Non-pigmented ciliary epithelial cell (primary cell): ENCODE measurements at places on chromosomes 12 and 14.
A peak's percentile ranks its signal among the peaks of the same experiment; 100 is the strongest.

DNA sequence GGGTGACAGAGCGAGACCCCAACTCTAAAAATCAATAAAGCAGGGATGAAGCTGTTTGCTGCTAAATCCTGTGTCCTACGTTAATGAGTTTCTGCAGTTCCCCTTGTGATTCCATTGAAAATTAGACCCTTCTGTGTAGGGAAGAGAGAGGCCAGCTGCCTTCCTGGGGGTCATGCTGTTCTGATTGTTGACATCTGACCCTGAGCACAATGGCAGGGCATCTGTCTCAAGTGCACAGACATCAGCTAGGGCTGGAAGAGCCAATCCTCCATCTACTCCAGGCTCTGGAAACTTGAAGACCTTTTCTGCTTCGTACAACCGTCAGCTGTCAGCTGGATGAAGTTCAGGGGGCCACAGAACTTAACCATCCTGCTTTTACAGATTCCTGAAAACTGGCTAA is 10.1 kb downstream of the FBXL14 start:
- DNase-seq, result no peak

- no peak for DNase-seq
Observed at GRCh38 chr12:94418517-94418916, 41.1 kb downstream of the CEP83 start.

GRCh38 chr12:43776498-43776897 is 17.7 kb downstream of the IRAK4 start:
- no peak for DNase-seq

DNA sequence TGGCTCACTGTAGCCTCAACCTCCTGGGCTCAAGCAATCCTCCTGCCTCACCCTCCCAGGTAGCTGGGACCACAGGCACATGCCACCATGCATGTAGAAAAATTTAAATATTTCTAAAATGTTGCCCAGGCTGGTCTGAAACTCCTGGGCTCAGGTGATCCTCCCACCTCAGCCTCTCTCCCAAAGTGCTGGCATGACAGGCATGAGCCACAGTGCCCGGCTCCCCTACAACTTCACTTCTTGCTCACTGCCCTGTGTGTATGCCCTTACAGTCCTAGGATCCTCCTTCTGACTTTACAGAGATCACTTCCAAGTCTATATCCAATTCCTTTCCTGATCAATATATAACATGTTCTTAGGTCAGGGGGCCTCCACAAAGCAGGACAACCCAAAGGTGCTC is 23.8 kb upstream of the CREBL2 start:
- no peak for DNase-seq

DNA sequence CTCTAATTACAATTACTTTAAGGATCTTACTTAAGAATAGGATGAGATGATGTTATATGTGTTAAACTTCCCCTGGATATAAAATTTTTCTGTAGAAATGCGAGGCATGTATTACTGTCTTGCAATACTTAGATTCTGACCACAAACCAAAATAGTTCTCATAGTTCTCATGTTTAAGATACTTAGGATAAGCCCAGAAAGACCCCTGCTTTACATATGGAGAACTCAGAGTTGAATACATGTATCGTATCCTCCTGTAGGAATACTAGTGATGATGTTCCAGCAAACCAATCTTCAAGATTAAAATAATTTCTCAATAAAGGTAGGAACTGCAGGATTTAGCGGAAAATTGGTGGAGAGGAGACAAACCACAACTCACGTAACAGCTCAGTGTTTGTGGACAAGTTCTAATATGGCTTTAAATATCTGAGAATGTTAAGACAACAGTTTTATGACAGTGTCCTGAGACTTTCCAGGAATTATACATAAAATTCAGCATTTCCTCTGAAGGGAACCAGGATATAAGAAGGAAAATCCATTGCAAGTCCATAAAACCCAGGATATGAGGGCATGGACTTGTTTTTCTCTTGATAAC is 114.7 kb upstream of the CRY1 start:
- DNase-seq, result no peak

DNA sequence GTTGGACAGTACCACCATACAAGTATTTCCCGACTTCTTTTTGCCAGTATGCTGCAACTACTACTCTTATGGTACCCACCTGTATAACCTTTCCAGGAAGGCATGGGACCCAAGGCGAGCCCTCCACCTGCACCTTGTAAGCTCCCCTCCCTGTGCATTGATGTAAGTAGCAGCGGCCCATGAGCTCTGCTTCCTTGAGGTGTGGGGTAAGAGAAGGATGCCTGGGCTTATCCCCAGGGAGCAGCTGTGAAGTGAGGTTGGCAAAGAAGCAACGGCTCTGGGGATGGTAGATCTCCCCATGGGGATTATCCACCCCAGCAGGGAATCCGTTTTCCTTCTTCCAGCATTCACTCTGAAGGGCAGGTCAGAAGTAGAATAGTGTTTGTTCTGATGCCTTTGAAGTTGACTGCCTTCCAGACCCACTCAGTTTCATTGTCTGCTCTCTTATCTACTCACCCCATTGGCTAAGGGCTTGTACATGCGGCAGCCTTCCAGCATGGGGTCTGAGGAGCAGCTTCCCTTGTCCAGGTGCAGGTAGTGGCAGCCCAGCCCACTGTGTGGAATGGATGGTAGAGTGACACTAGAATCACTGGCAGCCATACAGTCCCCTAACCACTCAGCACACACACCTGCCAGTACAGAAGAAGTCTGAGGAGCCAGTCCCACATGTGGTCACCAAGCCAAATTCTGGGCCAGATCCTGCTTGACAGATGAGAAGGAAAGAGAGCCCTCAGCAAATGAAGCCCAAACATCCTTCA is 3.4 kb downstream of the CIROP start:
- no peak for DNase-seq

GRCh38 chr14:37587881-37588666 is 7.0 kb downstream of the FOXA1 start:
- DNase-seq, result no peak

GRCh38 chr12:5371631-5372030 is 60.3 kb upstream of the NTF3 start:
- DNase-seq, result no peak

DNA sequence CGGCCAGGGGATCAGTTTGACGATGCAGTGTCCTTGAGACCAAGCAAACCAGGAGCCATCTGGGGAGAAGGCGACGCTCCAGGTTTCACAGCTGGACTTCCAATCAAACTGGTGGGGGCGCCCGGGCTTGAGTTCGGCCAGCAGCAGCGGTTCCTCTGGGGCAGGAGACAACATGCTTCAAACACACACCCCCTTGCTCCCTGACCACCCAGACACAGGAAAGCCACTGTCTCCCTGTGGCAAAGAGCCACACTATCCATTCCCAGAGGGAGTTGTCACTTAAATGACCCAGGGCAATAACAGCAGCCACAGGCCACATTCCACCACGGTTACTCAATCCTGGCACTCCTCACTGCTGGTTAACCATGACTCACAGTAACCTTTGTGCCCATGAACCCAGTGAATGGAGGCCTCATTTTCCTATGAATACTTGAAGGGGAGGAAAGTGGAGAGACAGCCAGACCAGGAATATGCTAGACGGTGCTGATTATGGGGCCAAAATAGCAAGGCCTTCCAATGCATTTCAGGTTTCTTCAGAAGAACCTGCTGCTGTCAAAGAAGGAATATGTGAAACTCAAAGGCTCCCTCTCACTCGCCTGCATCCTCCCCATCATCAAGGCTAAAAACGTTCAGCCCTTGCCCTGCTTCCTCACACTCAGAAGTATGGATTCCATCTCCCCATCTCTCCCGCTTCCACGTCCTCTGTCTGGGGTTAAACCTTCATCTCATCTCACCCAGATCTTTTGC is 8.5 kb downstream of the WSB2 start:
- peak; percentile 82 for DNase-seq

DNA sequence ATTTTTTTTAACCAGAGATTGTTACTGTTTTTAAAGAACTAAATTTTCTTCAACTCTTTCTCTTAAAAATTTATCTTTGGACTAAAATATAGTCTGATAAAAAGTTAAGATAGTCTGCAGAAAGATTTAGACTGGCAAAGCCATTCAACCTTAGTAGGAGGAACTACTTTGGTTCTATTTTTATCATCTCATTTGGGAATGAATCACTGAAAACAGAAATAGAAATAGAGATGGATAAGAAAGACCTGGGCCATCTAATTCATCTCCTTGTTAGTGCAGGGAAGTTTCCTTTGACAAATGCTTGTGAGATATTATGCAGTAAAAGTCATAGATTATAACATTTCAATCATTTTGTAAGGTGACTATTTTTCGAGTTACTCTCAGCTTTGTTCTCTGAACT is 263.2 kb upstream of the NPAS3 start:
- DNase-seq, result no peak

- DNase-seq, result no peak
Observed at GRCh38 chr12:41684997-41685396, 459.7 kb downstream of the GXYLT1 start.

DNA sequence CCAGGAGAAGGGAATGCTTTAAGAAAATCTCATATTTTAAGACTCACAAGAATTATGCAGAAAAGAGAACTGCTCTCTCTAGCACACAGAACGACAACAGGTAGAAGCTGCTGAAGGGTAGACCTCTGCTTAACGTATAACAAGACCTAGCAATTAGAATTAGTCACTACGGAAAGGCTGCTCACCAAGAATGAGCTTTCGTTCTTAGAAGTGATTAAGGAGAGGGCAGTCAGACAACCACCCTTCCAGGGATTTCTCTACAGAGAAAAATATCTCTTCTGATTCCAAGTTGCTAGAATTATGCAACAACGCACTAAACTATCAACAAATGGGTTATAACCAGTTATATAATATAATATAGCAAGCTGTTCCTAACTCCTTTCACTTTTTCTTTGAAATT is 18.6 kb downstream of the LRIG3 start:
- no peak for DNase-seq

- no peak for DNase-seq
Observed at GRCh38 chr14:47660158-47660557, 15.2 kb downstream of the MDGA2 start.

- no peak for DNase-seq
Observed at GRCh38 chr12:74365178-74365964, 172.3 kb upstream of the ATXN7L3B start.

- DNase-seq, result peak; percentile 97
Observed at GRCh38 chr12:51047655-51048540, at the start of gene LETMD1. Gene LETMD1, plus strand, starts transcription at chr12:51048327. Its CDS starts 30 bp downstream, at chr12:51048357.

GRCh38 chr14:41604721-41605531 is 1.8 kb upstream of the LRFN5 start:
- DNase-seq, result peak; percentile 65

GRCh38 chr12:123960856-123961255 is 11.8 kb downstream of the CCDC92 start:
- DNase-seq, result no peak

- no peak for DNase-seq
Observed at GRCh38 chr14:54207476-54208462, 189.0 kb upstream of the CDKN3 start.

DNA sequence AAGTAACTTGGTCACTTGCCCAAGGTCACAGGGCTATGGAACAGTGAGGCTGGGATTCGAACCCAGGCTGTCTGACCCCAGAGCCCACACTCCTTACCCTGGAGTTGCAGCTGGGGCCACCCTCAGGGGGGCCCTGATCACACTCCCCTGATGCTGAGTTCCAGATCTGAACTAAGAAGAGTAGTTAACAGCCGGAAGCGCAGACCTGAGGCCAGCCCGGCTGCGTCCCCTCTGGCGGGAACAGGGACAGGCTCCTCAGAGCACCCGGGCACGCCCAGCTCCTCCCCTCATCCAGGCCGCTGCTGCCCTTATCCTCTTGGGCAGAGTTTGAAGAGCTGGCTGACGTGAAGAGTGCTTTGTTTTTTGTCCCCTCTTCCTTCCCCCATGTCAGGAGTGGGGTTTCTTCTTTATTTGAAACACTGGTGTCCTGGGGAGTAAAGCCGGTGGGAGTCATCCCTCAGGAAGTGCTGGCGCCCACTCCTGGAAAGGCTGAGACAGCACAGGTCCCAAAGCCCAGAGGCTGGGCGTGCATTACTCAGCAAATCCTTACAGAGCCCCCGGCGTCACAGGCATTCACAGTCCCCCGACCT is 8.7 kb downstream of the PHB2 start:
- DNase-seq, result no peak

DNA sequence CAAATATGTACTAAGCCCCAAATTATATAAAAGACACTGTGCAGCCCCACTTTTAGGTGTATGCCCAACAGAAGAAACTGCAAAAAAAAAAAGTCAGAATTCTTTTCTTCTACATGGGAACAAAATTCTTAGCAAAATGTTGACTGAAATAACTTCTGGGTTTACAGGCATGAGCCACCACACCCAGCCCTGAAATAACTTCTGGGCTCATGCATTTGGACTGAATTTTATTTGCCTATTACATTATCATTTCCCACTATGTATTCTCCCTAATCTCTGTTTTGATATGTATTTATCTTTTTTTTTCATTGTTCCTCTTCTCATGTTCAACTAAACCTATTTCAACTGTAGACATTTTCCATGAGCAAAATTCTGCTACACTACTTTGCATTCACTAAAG is 169.2 kb downstream of the GRIN2B start:
- no peak for DNase-seq

DNA sequence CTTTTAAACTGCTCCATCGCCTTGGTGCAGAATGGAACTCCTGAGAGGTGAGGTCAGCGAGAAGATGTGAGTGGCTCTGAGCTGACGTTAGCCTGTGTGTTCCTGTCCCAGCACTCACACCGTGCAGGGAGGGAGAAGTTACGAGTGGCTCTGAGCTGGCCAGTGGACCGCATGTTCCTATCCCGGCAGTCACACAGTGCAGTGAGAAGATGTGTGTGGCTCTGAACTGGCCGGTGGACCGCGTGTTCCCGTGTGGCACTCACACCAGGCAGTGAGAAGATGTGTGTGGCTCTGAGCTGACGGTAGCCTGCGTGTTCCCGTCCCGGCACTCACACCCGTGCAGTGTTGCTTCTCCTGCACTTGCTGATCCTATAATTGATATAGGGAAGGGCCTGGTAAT is 59.9 kb downstream of the VCPKMT start:
- DNase-seq, result no peak

- DNase-seq, result peak; percentile 72
Observed at GRCh38 chr14:65281991-65282895, 130.3 kb upstream of the FUT8 start.

GRCh38 chr12:68425998-68426397 is 93.8 kb upstream of the MDM1 start:
- DNase-seq, result peak; percentile 73

DNA sequence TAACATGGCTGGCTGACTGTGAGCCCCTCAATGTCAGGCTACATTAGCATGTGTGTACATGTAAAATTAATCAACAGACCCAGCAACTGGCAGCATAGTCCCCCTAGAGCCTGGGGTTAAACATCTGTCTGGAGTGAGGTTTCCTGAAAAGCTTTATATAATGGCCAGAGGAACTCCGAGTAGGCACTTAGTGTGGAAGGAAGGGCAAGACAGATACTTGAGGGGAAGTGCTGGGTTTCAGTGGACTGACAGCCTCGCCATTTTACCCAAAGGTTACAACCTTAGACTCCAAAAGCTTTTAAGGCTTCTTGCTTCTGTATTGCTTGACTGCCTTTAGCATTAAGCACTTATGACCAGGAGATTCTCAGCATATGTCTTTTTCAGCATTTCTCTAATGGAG is 430.8 kb downstream of the FLRT2 start:
- DNase-seq, result no peak

GRCh38 chr12:26636710-26637328 is 196.2 kb downstream of the ITPR2 start:
- no peak for DNase-seq
